Activated effector memory CD4-positive, alpha-beta T cell treated with anti-CD3 and anti-CD28 coated beads, Interleukin-2, amount 50 U/mL, for 16 hours (primary cell): ENCODE measurements at places on chromosomes 11 and 22.

DNA sequence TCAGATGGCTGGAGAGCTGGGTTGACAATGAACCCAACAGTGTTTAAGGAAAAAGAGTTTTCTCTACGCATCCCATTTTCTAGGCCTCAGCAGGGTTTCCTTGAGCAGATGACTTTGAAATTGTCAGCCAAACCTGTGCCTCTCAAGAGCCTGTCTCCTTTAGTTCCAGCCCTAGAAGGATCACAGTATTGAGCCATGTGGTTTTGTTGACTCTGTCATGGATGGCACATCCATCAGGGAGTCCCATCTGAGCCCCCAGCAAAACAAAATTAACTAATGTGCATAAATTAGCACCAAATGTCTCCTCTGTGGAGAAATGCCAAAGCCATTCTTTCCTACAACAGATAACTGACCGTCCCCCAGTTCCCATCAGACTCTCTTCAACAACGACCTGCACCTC, 103.8 kb upstream of the BLID start:
- no peak for DNase-seq

- no peak for DNase-seq
Observed at GRCh38 chr22:24541681-24542515, 13.0 kb downstream of the GUCD1 start.

DNA sequence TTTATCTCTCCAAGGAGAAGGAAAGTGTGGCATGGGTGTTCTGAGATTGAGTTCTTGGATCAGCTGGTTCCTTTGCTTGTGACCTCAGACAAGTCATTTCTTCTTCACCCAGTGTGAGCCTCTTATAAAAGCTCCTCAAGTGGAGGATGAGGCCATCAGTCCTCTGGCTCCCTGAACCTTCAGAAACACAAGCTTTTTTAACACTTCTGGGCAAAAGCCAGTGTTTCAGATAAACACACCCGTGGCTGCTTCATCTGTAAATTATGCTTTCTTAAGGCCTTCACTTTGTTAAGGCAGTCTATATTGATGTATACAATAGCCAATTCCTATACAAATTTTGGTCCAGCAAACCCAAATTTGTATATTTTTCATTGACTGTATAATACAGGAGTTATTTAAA, 179.9 kb downstream of the DBX1 start:
- DNase-seq: no peak

- no peak for DNase-seq
Observed at GRCh38 chr11:16406226-16406625, 49.9 kb upstream of the SOX6 start.

DNA sequence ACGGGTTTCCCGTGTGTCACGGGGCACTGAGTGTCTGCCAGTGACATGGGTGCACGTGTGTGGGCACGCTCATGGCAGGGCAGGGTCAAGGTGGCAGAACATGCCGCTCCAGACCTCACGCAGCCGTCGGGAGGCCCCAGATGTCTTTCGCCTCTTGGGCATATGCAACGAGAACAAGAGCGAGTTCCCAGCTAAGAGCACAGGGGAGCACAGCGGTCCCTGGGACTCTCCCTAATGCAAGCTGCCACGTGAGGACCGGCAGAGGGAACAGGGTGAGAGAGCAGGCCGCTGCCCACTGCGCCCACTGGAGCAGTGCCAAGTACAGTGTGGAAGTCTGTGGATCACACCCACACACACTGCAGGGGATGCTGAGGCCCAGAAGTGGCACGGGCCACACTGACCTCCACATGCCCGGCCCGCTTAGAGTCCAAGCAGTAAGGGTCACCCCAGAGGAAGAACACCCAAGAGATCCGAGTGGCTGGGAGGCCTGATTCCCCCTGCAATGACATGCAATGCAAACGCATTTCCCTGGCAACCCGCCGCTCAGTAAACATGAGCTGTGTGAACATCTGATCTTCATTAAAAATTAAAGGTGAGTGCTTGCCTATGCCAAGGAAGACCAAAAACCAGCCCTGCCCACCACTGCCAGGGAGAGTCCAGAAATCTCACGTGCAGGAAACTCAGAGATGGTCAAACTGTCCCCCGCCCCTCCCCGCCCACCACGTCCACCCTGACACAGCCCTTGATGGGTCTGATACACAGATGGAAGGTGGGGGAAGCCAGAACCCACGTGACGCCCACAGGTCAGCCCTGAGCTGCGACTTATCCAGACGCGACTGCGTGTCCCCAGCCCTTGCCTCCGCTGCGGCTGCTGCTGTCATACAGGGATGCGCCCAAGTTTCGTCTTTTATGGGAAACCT, 11.7 kb downstream of the CERK start:
- DNase-seq: no peak

GRCh38 chr22:18999008-18999407, 62.9 kb upstream of the PRODH start:
- DNase-seq: no peak

- DNase-seq: no peak
Observed at GRCh38 chr11:113556036-113556435, 80.8 kb upstream of the DRD2 start.

DNA sequence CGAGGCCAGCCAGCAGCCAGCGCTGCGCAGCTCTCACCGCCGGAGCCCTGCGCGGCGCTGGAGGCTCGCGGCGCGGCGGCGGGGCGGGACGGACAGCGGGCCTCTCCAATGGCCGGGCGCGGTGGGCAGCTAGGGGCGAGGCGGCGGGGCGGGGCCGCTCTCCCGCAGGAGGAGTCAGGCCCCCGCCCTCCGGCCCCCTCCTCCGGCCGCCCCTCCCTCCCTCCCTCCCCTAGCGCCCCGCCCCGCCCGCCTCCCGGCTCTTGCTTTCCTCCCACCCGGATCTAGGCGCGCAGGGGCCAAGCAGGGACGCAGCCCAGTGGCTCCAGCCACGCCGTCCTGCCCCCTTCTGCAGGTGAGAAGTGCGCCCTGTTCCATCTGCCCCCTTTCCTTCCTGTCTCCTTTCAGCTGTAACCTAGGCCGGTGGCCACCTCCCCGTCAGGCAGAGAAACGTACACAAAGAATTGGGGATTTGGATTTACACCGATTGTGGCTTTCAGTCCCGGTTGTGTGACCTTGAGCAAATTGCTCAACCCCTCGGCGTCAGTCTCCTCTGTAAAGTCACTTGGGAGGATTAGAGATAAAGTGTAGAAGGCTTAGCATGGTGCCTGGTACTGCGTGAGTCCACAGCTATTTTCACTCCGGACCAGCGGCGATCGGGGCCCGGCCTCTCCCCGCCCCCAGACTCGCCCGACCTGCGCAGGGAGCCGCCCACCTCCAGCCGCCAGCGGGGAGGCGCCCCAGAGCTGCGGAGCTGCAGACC, at the start of gene FZD4:
TSS of gene FZD4 (minus strand) at position 35 of the 760 bp plus-strand sequence. CDS start 310 bp downstream, outside the sequence.
- DNase-seq: peak; percentile 76

DNA sequence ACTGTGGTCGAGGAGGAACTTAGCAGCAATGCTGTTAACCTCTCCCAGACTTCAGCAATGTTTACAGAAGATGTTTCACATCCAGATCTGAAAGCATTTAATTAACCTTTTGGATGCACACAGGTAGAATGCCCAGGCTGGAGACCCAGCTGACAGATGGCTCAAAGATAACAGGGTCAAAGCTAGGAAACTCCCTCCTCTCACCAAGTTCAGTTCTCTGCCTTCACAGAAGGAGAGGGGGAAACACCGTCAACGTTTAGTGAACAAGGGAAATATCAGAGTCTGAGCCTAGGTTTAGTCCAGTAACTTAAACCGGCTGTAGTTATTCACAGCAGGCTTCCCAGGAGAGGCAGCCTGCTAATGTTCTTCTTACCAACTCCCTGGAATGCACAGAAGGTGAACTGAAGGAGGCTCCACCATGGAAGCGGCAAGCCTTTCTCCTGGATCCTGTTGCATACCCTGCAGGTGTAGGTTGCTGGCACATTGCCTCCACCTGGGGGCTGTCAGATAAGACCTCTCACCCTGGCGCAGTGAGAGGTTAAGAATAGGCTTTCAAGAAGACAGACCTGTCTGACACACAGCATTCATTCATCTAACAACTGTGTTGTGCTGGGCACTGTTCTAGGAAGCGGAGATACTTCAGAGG, 23.5 kb upstream of the ANKK1 start:
- no peak for DNase-seq

DNA sequence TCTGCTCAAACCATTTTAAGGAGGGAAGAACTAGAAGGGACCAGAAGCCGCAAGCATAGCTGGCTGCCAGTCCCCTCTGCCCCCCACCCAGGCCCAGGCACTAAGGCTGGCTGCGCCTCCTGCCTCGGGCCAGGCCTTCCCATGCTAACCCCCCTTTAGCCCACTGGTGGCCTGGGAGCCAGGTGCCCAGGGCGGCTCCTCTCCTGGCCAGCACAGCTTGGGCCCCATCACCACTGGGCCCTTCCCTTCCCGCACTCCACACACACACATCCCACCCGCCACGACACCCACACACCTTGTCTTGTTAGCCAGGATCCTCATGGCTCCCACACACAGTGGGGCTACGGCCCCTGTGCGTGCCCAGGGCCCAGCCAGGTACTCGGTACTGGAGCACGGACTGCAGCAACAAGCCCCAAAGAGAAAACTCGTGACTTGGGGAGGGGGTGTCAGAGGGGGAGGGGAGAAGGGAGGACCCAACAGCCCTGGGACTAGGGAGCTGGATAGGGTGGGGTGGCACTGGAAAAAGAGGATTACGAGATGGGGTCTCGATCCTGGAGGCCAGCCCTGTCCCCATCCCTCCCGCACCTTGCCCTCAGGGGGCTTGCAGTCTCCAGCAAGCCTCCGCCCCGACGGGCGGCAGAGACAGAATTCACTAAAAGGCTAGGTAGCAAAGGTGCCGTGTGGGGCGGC, 16.0 kb downstream of the BCL9L start:
- no peak for DNase-seq

DNA sequence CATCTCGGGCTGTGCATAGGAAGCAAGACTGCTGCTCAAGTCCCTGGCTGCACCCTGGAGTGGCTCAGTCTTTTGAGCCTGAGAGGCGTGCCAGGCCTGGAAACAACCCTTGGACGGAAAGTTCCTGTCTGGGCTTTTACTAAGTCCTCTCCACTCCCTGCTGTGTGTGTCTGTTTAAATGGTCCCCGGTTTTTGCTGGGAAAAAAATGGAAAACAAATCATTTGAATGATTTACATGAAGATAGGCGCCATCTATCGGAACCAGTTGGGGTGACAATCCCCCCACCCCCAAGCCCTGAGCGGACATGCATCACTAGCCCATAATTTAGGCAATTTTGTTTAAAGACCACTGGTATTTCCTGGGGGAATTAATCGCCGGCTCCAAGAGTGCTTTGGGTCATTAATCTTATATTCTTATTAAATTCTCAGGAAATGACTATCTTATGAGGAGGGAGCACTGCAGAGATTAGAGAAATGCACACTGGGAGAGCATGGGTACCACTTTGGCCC, 2.7 kb upstream of the GAB2 start:
- DNase-seq: peak; percentile 81

GRCh38 chr11:9016916-9017642, 13.3 kb upstream of the NRIP3 start:
- DNase-seq: no peak

DNA sequence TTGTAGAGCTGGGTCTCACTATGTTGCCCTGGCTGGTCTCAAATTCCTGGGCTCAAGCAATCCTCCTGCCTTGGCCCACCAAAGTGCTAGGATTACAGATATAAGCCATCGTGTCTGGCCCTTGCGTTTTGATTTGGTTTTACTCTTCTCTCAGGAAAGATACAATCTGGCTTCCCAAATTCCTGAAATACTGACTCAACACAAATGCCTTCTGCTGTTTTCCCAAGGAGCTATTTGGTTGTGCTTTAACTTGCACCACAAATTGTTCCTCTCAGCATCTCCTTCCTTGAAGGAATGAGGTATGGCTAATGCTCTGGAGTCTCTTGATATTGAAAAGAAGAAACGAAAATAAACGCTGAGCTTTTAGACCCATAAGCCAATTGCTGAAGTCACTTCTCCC, 110.0 kb upstream of the PAX6 start:
- DNase-seq: no peak

GRCh38 chr11:94084164-94084563, 44.5 kb upstream of the PANX1 start:
- no peak for DNase-seq

DNA sequence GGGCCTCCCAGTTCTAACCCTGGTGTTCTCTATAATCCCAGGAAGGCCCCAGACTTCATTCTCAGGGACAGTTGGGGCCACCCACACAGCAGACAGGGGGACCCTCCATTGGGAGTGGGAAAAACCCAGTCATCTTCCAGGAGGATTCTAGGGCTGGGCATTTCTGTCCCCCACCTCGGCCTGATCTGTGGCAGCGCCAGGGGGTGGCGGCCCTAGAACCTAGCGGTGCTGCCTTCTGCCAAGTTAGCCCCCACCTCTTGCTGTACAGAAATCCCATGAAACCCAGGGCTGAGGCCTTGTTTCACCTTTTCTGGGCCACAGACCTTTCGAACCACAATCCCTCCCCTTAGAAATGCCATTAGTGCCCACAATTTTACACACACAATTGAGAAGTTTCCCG, 9.6 kb downstream of the CHST1 start:
- DNase-seq: peak; percentile 28
